ENCODE measurements at places on chromosomes 16 and 17.

DNA sequence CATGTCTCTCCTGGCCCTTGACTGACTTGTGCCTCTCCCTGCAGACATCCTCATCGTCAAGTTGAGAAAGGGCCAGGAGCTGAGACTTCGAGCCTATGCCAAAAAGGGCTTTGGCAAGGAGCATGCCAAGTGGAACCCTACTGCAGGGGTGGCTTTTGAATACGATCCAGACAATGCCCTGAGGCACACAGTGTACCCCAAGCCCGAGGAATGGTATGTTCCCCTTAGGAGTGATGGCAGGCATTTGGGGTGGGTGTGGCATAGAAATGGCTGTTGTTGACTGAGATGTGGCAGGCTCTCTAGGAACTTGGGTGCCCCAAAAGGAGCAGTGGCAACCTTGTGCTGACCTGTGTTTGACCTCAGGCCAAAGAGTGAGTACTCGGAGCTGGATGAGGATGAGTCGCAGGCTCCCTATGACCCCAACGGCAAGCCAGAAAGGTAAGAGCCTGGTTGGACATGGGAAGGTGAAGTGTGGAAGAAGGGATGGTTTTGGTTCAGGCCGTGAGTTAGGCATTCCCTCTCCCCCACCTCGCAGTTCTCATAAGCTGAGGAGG is 7.5 kb downstream of the POLR2C start:
- DNase-seq: no peak

DNA sequence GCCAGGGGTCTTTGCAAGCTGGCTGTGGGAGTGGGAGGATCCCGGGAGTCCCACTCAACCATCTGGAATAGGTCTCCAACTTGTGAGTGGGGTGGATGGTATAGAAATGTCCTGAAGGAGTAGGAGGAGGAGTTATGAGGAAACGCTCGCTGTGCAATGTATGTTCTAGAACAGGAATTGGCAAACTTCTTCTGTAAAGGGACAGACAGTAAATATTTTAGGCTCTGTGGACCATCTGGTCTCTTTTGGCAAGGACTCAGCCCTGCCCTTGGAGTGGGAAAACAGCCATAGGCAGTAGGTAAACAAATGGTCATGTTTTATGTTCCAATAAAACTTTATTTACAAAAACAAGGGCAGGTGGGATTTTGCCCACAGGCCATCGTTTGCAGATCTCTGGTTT is 149.2 kb downstream of the NPIPB5 start:
- DNase-seq: no peak

DNA sequence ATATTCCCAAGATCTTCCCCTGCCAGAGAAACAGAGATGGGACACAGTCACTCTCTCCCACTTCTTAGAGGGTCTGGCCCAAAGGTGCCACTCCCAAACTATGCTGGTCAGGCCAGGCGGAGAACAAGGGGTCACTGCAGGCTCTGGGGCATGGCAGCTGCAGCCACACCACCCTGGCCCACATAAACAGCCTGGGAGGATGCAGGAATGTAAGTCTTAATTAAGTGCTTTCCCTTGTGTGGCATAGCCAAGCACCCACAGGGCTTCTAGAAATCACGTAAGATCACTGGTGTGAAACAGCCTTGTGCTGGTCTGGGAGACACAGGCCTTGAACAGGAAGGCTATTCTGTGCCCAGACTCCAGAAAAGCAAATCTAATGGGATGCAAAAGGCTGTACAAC is 31.5 kb downstream of the ABCC12 start:
- no peak for DNase-seq

DNA sequence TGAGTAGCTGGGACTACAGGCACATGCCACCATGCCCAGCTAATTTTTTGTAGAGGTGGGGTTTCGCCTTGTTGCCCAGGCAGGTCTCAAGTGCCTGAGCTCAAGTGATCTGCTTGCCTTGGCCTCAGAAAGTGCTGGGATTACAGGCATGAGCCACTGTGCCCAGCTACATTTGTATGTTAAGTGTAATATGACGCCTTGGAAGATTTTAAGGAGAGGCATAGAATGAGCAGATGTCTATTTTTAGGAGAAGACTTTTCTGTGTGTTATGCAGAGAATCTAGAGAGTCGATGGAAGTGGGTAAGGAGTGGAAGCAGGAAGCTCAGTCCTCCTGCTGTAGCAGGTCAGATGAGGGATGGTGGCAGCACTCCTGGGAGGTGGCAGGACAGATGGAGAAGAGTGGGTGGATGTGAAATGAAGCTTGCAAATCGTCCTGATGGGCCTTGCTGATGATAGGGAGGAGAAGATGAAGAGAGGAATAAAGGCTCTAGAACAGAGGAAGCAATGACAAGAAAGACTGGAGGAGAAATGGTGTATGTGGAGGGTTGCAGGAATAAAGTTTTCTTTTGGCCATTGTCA is 125.3 kb downstream of the SHISA6 start:
- no peak for DNase-seq

GRCh38 chr17:1331708-1332107 is 52.2 kb downstream of the TRARG1 start:
- no peak for DNase-seq

DNA sequence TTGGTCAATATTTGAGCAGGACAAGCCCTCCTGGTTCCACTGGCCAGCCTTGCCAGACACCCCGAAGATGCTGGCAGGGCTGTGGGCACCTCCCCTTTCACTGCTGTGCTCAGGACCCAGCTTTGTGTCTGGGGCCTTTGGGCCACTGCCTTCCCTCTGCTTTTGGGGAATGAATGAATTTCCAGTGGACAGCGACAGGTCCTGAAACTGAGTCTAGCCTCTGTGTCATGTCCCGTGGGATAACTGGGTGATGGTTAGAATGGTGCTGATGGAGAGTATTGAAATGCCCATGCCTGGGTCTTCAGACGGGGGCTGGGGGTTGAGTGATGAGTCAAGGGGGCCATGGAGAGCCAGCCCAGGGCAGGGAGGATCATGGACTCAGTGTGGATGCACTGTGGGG is 135.8 kb downstream of the FOXL1 start:
- no peak for DNase-seq

GRCh38 chr17:35804658-35805192 is 4.6 kb upstream of the TAF15 start:
- DNase-seq: peak; percentile 22

- no peak for DNase-seq
Measured at GRCh38 chr17:44304651-44305050, 3.8 kb upstream of the RUNDC3A start.

DNA sequence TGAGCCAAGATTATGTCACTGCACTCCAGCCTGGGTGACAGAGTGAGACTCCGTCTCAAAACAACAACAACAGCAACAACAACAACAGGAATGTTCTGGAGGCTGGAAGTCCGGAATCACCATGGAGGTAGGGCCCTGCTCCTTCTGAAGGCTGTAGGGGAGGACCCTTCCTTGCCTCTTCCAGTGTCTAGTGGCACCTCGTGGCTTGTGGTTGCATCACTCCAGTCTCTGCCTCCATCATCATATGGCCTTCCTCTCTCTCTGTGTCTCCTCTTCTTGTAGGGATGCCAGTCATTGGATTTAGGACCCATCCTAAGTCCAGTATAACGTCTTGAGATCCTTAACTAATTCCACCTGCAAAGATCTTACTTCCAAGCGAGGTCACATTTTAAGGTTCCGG is 14.0 kb downstream of the NAGPA start:
- DNase-seq: no peak

- DNase-seq: no peak
Measured at GRCh38 chr17:67617304-67617899, 100.3 kb upstream of the NOL11 start.

DNA sequence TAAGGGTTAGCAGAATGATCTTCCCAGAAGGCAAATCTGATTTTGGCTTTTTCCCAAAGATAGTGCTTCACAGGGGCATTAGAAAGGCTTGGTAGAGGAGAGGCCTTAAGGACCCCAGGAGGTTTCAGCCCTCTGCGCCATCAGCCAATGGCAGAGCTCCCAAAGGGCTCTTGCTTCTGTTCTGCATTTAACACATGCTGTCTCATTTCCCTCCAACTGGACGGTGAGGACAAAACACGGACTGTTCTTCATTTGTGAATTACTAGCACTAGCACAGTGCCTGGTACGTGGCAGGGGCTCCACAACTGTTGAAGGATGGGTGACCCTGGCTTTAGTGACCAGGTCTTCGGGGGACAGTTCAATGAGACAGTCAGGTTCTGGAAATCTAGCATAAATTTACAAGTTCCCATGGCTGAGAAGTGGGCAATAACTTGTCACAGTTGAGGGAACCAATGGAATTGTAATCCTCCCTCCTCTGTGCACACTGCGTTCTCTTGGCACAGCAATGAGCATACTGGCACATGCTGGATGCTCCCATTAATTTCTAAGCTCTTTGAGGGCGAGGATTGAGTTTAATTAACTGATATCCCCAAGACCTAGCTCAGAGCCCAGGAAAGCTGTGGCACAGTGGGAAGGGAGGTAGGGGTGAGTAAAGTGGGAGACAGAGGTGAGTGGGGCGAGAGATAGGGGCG is 45.4 kb downstream of the COG7 start:
- DNase-seq: no peak

- no peak for DNase-seq
Measured at GRCh38 chr16:27323781-27324561, 10.2 kb downstream of the IL4R start.

- DNase-seq: no peak
Measured at GRCh38 chr16:10069374-10069773, 112.9 kb downstream of the GRIN2A start.

DNA sequence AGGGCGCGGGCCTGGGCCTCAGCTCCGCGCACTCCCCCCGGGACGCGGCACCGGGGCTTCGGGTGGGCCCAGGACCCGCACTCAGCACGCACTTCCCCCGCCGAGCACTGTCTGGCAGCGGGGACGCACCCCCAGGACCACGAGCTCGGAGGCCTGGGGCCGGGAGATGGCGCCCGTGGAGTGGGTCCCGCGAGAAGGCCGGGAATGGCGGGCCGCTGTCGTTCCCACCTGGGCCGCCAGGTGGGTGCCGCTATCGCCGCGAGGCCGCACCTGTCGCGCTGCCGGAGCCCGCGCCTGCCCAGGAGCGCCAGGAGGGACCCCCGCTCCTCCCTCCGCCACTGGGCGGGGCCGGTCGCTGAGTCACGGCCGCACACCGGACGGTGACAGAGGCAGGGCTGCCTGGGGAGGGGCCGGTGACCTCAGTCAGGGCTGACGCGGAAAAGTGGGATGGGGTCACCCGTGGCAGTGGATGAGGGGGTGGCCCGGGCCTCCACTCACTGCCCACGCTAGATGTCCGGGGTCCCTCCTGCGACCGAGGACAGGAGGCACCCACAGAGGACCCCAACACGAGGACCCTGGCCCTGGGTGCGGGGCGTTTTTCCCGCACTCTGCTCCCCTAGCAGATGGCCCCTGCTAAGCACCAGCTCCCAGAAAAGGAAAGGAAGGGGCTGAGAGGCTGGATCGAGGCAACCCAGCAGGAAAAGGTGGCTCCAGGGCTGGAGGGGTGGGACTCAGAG is 6.9 kb upstream of the ACTG1 start:
- peak; percentile 65 for DNase-seq

- DNase-seq: no peak
Measured at GRCh38 chr17:31753011-31753410, 106.0 kb downstream of the COPRS start.

DNA sequence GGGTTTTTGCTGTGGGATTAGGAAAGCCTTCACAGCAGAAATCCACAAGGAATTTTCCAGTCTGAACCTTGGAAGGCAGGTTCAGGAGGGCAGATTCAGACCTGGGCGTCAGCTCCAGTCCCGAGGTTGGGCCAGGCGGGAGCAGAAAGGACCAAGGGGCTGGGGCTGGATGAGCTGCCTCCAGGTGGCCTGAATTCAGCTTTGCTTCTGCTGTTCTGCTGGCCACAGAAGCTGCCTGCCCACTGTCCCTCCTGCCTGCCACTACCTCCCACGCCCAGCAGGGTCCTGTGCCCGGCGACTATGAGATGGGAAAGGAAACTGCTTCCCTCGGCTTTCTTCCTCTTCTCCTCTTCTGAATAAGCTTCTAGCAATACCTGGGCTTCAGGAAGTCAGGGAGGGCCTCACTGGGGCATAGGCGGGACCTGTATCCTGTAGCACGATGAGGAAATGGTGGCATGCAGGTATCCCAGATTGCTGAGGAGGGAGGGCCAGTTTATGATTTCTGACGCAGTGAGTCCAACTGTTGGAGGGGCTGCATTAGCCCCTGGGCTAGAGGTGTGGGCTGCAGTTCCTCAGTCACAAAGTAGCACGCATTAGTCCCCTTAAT is 18.4 kb downstream of the TBX4 start:
- DNase-seq: no peak

DNA sequence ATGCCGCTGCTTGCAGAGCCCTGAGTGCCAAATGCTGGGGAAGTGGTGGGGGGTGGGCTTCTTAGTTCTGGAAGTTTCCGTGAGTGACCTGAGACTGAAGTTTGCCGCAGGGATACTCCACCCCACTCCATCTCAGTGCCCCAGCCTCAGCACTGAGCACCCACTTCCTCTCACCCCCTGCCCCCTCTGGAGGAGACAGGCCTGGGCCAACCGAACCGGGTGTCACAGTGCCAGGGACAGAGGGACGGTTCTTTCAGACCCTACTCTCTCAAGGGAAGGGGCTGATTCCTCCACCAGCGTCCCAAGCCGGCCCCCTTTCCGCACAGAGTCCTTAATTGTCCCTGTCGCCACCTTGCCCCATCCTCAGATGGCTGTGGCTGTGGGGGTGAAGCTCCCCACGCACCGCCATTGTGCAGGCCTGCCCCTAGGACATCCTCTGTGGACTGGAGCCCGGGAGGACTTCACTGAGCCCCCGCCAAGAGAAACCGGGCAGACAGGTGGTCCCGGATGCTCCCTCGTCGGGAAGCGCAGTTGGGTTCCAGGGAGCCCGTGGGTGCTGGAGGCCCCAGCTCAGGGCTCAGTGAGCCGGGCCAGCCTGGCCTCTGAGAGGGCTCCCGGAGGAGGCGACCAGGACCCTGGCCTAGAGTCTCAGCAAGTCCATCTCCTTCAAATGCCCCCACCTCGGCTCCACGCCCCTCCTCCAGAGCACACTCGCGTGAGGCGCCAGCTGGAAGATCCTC is 1.6 kb upstream of the KREMEN2 start:
- DNase-seq: no peak

- DNase-seq: no peak
Measured at GRCh38 chr17:81254955-81255717, 16.0 kb downstream of the NDUFAF8 start.

DNA sequence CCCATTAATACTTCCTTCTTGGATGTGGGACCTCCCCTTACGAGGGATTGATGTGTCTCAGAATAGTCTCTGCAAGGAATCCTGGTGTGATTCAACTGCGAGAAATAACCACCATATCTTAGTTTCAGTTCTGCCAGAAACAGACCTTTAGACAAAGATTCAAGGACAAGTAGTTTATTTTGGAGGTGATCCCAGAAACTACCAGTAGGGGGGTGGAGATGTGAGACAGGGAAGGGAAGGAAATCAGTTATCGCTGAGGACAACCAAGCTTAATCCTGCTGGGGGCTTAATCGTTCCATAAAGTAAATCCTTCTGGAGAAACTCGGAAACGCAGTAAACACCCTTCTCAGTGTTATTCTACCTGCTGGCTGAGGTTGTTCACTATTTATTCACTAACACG is 5.0 kb upstream of the SDR42E1 start:
- no peak for DNase-seq

GRCh38 chr17:74566132-74566753 is 1.1 kb downstream of the CD300H start:
- no peak for DNase-seq
